ENCODE measurements at places on chromosomes 5 and 9.
A peak's percentile ranks its signal among the peaks of the same experiment; 100 is the strongest.

GRCh38 chr9:105676351-105676923 is 14.2 kb downstream of the TAL2 start:
- DNase-seq: no peak

GRCh38 chr5:108801776-108802175 is 54.1 kb downstream of the FER start:
- peak; percentile 71 for DNase-seq

- no peak for DNase-seq
Measured at GRCh38 chr5:127086589-127086988, 13.3 kb upstream of the C5orf63 start.

- no peak for DNase-seq
Measured at GRCh38 chr9:37471942-37472684, 6.9 kb upstream of the ZBTB5 start.

Data from MV-4-11 (cell line).